ENCODE measurements at places on chromosomes 7 and 10. TPM values are rescaled to one million over a fixed set of nuclear protein-coding genes. Genes with fewer than 3 reads are reported as not detected.
A peak's percentile ranks its signal among the peaks of the same experiment; 100 is the strongest.

GRCh38 chr10:69232736-69233480 is 12.8 kb downstream of the HKDC1 start:
- DNase-seq: no peak

GRCh38 chr10:62610649-62611229 is 193.8 kb upstream of the ADO start:
- DNase-seq: peak; percentile 75

Gene CEP41
- 3.0 TPM for polyA plus RNA-seq

Gene PAOX
- 2.7 TPM for polyA plus RNA-seq

DNA sequence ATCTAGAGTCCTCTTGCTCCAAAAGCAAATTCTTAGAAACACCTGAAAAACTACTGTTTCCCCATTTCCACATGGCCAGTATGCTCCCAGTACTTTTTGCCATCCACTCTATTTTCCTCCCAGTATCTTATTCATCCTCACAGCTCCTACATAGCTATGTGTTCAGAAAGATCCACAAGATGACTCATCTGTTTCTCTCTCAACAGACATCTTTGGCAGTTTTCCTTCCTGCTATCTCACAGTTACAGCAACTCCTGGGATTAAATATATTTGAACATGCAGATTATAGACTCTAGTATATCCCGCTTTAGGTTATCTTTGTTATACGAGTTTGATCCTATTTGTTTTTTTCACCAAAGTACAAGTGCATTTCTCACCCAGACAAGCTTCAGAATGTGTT is 675.6 kb upstream of the POT1 start:
- no peak for DNase-seq

DNA sequence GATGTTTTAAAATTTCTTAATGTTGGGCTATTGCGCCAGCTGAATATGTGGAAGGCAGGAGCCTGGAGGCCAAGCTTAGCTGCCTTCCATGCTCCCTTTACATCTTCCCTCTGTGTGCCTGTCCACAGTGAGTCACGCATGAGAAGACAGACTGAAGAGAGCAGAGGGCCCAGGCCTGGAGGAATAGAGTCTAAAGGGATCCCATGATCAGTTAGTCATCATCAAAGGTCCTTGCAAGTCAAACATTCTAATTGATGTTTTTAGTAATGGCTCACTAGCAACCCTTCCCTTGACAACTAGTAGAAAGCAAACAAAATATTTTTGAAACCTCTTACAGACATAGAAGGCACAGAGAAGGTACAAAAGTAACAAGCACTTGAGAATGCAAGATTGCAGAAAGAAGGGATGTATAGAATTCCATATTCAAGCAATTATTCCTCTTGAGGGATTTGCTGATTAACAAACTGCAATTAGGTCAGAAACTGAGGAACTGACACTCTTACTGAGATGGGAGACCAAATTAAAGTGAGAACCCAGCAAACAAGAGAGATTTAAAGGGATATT is 30.7 kb upstream of the APBB1IP start:
- DNase-seq: no peak

GRCh38 chr10:35335133-35336083 is 901 bp upstream of the CCNY start:
- no peak for DNase-seq

- DNase-seq: no peak
Observed at GRCh38 chr7:155999631-156000489, 187.6 kb upstream of the SHH start.

DNA sequence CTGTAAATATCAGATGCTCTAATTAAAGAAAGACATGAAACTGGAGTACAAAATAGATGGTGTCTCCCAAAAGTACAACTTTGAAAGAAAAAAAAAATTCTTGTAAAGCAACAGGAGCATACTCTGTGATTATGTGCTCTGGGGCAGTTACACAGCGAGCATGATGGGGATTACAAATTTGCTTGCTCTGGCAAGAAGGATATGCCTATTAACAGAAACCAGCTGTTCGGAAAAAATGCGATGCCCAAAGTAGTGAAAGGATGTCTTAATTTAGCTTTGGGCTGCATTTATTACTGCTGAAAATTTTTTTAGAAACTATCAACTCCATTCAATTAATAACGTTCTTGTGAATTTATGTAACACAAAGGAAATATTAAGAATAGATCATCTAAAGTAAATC is 256.9 kb upstream of the TPK1 start:
- DNase-seq: no peak

- peak; percentile 84 for DNase-seq
Observed at GRCh38 chr10:75431180-75432111, at the start of gene LRMDA. Gene LRMDA, plus strand, starts transcription at chr10:75431624.

Gene PAPOLB
- 0.16 TPM for polyA plus RNA-seq

- no peak for DNase-seq
Observed at GRCh38 chr7:50149369-50149768, 56.3 kb upstream of the ZPBP start.

DNA sequence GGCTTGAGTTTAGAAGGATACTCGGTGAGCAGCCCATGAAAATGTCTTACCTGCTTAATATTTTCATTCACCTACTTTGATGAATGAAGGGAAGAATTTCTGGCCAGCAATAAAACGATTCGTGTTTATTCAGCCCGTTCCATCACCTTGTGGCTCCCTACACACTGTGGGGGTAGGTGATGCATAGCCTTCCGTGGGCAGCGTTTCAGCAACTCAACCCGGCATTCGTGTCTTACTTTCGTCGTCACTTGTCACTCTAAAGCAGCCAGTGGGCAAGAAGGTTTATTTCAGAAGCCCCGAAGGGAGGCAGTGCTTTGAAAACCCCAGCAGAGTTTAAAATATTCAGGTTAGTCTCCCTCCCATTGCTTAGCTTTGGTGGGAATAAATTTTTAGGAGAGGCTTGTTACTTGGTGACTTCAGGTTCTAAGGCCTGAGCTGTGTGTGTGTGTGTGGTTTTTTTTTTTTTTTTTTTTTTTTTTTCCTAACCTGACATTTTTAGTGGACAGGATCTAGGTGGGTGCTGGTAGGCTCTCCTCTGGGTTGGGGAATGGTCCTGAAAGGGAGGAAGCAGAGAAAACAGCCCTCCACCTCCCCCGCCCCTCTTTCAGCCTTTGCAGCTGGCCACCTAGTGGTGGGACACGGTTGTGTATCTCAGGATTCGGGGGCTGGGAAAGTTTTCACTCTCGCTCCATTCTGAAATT is 1.8 kb downstream of the GRK5 start:
- DNase-seq: peak; percentile 80

DNA sequence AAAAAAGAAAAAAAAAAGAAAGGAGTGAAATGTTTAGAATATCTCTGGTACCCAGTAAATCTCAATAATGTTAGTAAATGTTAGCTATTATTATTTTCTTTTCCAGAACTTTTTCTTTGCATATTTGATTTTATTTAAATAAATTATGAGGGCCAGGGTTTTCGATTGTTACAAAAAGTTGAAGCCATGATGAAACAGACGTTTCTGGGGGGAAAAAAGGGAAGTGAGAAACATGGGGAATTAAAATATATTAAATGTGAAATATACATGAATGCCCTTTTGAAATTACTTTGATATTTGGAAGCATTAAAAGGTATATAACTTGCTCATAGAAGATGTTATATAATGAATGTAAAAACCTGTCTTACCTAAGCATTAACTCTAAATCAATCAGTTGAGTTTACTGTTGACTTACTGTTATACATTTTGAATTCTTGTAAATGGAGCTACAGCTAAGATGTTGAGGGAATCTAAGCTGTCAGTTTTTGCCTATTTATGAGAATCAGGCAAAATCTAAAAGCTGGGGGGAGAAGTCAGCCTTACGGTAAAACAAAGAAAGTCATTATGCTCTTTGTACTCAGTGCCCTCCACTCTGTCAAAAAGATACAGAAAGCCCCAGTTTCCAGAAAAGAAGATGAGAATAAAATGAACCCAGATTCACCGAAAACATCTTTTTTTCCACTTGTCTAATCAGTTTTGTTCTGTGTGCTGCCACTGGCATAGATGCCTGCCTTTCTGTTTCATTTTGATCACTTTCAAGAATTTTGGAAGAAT is 30.0 kb upstream of the KDM7A start:
- no peak for DNase-seq

Gene LMOD2
- 849 TPM for polyA plus RNA-seq

GRCh38 chr10:18178854-18179483 is 38.7 kb downstream of the CACNB2 start:
- DNase-seq: no peak

DNA sequence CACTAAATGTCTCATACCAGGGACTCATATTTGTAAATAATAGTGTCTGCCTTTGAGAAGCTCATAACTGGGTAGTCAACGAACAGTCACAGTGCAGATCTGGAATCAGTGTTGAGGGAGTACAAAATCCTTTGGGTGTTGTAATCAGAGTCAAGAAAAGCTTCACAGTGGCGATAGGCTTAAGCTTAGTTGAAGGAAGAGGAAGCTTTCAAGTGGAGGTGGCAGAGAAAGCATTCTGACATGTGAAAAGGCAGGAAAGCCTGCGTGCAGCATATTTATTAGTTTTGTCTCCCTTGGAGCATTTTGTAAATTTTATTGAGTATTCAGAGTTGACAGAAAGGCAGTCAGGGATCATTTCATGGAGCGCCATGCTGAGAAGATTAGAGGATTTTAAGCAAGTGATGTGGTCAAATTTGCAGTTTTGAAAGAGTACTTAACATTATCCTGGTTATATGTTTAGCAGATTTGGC is 104.9 kb downstream of the ADK start:
- DNase-seq: no peak

DNA sequence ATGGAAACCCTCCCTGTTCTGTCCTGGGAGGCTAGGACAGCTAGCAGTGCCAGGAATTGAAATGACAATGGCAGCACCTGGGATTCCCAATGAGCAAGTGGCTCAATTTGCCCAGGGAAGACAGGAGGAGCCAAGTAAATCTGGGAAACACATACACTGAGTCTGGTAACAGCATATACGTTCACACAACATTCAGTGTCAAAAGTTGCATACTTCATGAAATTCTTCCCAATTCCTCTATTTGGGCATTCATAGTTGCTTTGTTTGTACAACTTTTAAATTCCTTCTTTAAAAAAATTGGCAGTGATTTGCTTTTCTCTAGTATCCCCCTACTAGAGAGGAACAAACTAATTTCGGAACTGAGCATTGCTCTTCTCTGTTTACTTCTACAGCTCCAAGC is 2.9 kb upstream of the FRMD4A start:
- no peak for DNase-seq

DNA sequence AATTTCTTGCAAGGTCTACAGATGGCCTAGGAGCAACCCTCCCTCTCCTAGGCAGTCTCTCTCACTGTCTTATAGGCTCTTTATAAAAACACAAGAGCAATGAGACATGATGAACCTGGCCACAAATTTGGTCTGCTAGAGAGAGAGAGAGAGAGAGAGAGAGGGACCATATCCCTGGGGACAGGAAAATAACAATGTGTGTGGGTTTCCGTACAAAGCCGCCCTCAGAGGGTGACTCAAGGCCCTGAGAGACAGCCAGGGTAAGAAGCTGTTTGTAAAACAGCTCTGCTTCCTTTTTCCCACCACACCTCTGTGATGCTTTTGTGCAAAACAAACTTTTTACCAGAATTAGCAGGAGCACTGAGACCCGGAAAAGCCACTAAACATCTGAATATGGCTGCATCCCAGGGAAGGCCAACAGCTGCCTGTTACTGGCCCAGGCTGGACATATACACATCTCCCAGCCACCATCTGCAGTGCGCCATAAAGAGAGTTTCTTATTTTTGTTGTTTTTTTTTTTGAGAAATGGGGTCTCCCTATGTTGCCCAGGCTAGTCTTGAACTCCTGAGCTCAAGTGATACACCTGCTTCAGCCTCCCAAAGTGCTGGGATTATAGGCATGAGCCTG is 18.4 kb downstream of the GIMAP5 start:
- no peak for DNase-seq

GRCh38 chr7:97145068-97145467 is 27.6 kb downstream of the SDHAF3 start:
- DNase-seq: no peak

Gene DYDC1
- not detected for polyA plus RNA-seq

DNA sequence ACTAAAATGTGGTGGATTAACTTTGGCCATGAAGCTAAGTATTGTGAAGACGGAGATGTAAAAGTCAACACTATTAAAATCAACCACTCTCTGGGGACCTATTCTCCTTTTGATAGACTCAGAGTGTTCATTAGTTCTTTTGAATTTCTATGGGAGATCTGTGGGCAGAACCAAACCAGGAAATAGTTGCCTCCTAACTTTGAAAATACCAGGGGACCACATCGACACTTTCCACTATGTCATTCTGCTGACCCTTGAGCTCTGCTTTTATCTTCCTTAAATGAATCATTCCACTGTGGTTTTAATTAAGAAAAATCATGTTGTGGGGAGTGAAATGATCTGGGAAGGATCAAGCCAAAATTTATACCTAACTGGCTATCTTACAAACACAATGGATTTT is 960.5 kb downstream of the GATA3 start:
- DNase-seq: no peak

GRCh38 chr10:55551603-55552002 is 750.6 kb upstream of the PCDH15 start:
- DNase-seq: no peak

Gene MET
- 4.1 TPM for polyA plus RNA-seq

- DNase-seq: no peak
Observed at GRCh38 chr10:78650122-78650521, 418.6 kb upstream of the ZMIZ1 start.

Gene ABCC2
- 0.29 TPM for polyA plus RNA-seq

Gene AIFM2
- 11.4 TPM for polyA plus RNA-seq

DNA sequence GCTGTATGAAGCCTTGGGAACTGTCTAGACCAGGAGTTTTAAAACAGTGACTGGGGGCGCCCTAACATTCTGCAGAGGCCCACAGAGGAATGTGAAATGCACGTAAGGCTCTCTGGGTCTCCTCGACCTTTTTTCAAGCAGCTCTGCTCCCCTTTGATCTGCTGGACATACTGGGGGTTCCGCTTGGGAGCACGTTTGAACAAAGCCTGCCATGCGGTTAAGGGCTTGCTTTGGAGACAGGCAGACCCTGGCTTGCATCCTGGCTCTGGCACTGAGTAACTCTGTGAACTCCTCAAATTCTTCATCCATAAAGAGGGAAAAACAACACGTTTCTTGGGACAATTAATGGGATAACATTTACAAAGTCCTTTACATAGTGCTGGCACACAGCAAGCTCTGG is 7.8 kb downstream of the BEND7 start:
- DNase-seq: no peak

- DNase-seq: no peak
Observed at GRCh38 chr10:88865281-88865876, 13.7 kb upstream of the ANKRD22 start.

DNA sequence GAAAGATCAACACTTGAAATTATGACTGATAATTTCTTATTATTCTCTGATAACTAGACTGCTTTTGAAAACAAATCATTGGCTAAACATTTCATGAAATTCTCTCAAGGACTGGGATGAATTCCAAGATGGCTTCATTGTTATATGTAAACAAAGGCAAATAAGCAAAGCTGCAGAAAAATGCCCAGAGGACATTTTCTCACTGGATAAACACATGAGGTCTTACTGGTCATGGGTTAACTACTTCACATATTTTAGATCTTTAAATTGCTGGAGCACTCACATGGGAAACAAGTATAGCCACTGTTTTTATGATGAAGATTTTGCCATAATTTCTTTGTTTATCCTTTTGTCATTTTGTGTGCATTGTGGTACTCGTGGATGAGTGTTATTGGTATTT is 239.1 kb downstream of the PHF14 start:
- no peak for DNase-seq

- no peak for DNase-seq
Observed at GRCh38 chr10:113427236-113427735, 125.6 kb upstream of the HABP2 start.

- DNase-seq: no peak
Observed at GRCh38 chr10:93461109-93461806, 20.9 kb downstream of the MYOF start.
